ENCODE measurements at places on chromosomes 5 and 9.
A peak's percentile ranks its signal among the peaks of the same experiment; 100 is the strongest.

DNA sequence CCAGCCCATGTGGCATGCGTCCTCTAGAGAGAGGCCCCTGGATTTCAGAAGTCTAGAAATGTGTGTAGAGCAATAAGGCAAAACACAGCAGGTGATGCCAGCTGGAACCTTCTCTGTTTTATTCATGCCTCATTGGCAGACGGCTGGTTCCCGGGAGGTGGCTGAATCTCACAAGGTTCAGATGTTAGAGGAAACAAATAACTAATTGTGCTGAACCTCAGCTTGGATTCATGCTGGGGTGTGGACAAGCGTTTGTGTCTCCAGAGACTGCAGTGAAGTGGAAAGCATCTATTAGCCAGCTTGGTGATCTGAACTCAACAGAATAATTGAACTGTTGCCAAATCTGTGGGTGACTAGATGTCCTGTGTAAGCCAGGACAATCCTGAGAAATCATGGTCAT lies 131.1 kb upstream of the NR4A3 start:
- DNase-seq: no peak

DNA sequence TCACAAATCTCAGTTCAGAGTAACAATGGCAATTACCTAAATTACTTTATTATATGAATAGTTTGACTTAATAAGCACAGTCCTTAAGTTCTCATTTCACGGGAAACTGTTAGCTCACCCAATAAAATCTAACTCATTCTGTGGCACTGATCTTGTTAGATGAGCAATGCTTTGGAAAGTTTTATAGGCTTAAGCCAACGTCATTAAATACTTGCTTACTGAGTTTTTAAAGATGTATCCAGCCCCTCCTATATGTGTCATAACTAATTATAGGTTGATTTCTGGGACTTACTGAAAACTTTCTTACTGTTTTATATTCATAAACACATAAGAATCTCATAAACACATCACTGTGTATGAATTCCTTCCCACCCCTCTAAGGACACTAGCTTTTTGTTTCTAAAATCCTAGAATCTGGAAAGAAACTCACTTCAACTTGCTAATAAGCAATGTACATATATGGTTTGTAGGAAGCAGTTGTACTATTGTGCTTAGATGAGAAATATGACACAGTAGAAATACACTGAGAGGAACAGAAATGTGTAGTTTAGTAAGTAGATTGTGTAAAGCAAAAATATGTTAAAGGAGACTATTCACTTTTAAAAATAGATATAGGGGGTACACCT lies 14.1 kb upstream of the MARCOL start:
- DNase-seq: no peak

GRCh38 chr5:23217159-23217558 lies 290.2 kb upstream of the PRDM9 start:
- no peak for DNase-seq

GRCh38 chr5:1004461-1005248 lies 3.9 kb upstream of the NKD2 start:
- DNase-seq: peak; percentile 88

- DNase-seq: no peak
These were observed 149.0 kb downstream of the RANBP17 start for GRCh38 chr5:171010816-171011215.

GRCh38 chr9:125902831-125903512 lies 155.8 kb downstream of the PBX3 start:
- DNase-seq: no peak

GRCh38 chr5:74072646-74073045 lies 446.6 kb downstream of the ARHGEF28 start:
- no peak for DNase-seq

DNA sequence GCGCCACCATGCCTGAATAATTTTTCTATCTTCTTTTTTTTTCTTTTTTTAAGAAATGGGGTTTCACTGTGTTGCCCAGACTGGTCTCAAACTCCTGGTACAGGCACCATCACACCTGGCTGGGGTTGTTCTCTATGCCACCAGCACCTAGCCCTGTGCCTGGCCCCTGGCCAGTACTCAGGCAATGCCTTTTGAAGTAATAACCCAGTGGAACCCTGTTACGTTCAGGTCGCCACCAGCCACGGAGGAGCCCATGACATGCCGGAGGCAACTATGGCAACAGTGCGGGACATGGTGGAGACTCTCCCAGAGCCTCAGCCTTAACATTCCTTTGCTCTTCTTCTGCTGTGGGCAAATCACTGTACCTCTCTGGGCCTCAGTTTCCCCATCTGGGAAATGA lies 14.1 kb downstream of the COL15A1 start:
- no peak for DNase-seq

GRCh38 chr5:50595199-50595598 lies 71.2 kb upstream of the PARP8 start:
- DNase-seq: no peak

DNA sequence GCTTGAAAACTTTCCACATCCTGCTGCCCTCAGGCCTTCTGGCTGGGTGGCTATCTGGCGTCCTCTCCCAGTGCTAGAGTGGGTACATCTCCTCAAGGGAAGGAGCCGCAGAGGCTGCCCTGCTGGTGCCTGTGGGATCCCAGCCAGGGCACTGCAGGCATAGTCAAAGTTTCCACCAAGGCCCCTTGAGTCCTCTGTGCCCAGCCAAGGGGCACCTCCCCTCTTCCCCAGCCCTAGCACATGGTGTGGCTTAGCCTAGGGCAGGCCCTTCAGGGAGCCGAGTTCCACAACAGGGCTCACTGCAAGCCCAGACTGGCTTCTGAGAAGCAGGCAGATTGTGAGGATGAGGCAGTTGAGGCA lies 103.2 kb downstream of the RGS3 start:
- no peak for DNase-seq

DNA sequence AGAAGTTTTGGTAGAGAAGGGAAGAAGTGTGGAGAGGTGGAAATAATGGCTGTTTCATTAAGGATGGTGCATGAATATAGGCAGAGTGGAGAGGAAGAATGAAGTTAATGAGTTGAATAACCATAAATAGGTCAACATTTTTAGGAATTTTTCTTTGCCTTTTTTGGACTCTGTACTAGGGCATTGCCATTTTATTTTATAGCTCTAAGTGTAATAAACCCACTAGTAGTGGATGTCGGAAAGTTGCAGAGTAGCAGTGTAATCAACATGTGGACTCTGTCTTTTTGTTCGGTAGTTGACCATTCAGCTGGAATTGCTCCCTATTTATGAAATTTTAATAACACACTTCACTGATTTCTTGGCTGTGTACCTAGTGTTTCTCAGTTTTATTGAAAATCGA lies 199.1 kb downstream of the WDR70 start:
- DNase-seq: no peak

GRCh38 chr5:141908796-141909195 lies 14.9 kb upstream of the DELE1 start:
- DNase-seq: no peak

DNA sequence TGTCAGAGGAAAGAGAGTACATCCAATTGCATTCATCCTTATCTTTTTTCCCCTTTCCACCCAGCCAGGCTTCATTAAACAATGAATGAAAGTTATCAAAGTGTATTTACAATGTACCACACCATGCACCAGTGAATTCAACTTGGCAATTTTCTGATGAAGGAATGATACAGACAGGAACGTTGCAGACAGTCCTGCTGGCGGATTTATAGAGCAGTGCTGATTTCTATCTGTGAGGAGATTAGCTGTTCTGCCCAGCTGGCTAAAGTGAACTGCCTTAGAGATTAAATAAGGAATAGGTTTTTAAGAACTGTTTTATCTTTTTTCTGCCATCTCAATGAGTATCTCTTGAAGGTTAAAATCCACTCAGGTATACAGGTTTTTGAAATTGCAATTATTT lies 403.9 kb downstream of the CDH18 start:
- DNase-seq: no peak

DNA sequence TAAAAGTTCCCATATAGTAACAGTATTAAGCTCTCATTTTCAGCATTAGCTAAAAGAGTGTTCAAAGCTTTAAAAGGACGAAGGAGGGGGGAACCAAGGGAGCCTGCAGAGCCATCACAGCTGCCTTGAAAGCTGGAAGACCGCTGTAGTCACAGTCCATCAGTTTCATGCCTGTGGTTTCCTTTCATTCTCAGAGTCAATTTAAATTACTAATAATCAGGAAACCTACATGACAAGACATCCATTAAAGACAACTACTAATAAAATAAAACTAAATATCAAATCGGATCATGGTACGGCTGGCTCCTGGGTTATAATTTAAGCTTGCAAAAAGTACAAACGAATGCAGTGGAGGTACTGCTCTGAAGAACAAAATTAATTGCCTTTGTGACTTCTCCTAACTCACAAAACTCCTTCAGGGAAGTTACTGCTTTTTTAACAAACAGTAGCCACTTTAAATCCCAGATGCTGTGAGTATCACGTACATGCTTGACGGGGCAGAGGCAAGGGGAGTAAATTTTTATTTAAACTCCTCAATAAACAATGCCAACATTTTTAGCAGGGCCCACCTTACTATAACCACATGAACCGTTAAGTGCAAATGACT lies 213.5 kb downstream of the DENND1A start:
- no peak for DNase-seq

DNA sequence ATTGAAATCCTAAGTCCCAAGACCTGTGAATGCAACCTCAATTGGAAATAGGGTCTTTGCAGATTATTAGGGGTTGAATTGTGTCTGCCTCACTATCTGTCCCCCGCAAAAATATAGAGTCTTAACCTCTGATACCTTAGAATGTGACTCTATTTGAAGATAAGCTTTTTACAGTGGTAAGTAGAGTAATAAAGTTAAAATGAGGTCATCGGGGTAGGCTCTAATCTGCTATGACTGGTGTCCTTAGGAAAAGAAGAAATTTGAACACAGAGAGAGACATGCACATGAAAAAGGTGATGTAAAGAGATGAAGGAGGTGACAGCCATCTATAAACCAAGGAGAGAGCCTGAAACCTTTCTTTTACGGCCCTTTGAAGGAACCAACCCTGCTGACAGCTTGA lies 287.1 kb upstream of the ADRA1B start:
- DNase-seq: no peak

GRCh38 chr9:19028835-19029451 lies 4.1 kb downstream of the SAXO1 start:
- DNase-seq: no peak

GRCh38 chr9:5843794-5844471 lies 11.0 kb upstream of the ERMP1 start:
- no peak for DNase-seq

GRCh38 chr9:94882966-94883641 lies 156.6 kb downstream of the AOPEP start:
- DNase-seq: no peak

DNA sequence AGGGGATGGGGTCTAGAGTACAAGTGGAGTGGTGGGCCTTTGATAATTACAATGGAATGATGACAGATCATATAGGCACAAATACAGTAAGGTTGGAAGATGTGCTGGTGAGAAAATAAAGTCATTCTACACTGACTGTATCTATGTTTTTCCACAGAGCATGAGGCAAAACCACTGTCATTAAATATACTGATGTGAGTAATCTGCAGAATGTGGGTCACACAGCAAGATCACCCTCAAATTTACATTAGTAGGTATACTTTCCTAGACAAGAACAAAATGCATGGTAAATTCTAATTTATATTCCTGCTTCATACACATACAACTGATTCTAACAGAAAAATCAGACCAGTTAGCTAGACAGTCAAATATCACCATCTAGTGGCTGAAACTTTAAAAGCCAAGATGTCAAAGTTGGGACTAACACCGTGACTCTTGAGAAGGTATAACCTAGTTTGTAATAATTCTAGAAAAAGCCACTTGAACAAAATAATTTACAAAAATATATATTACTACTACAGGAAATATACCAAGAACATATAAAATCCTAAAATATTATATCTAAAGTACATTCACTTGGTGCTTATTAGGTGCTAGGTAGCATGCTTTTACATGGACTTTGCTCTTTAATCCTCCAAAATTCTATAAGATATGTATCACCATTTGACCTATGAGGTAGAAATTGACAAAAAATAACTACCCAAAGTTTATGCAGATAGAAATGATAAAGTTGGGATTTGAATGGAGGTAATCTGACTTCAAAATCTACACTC lies 19.5 kb downstream of the TTC33 start:
- no peak for DNase-seq

DNA sequence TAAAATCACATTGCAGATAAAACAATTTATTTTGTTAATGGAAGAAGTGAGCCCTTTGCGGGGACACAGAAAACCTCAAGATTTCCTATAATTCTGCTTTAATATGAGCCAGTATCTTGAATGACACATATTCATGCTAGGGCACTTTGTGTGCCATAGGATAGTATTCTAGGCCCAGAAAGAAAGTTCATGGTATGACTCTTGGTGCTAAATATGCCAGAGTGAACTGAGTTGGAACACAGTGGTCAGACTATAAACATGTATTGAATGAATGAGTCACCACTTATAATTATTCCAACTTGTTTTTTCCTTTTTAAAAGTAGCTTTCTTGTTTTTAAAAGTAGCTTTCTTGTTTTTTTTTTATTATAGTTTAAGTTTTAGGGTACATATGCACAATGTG lies 46.0 kb downstream of the ADAMTS19 start:
- no peak for DNase-seq

- DNase-seq: no peak
These were observed 1509.7 kb downstream of the MAT2B start for GRCh38 chr5:165015126-165015525.

- DNase-seq: no peak
These were observed 5.6 kb downstream of the EFNA5 start for GRCh38 chr5:107665036-107665570.

DNA sequence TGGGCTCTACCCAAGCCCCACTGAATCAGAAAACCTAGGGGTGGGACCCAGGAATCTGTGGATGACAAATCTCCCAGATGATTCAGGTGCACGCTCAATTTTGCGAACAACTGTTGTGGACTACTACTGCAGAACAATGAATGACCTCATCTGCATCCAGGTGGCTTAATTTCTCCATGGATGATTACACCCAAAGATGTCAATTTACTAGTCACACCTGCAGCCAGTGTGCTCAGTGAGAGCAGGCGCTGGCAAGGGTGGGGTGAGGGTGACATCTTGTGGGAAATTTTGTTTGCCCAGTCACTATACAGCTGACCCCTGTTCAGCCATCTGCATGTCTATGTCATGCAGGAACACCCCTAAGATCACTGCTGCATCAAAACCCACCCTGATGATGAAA lies 118.2 kb downstream of the ENTREP1 start:
- no peak for DNase-seq

- DNase-seq: no peak
These were observed 219.1 kb upstream of the ELAVL2 start for GRCh38 chr9:24045150-24045549.

- no peak for DNase-seq
These were observed 216.5 kb upstream of the RAI14 start for GRCh38 chr5:34439601-34440000.

GRCh38 chr5:124581738-124582560 lies 164.5 kb downstream of the ZNF608 start:
- no peak for DNase-seq

DNA sequence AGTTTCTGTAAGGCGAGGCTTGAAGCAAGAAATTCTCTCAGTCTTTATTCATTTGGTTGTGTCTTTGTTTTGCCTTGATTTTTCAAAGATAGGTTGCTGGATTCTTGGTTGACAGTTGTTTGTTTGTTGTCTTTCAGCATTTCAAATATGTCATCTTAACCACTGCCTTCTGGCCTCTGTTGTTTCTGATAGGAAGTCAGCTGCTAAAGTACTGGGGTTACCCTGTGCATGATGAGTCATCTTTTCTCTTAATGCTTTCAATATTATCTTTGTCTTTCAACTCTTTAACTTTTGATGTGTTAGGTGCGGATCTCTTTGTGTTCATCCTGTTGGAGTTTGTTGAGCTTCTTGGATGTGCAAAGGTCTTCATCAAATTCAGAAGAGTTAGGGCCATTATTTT lies 1571.3 kb downstream of the MAT2B start:
- DNase-seq: no peak
